ENCODE measurements at places on chromosomes 3 and 15. TPM values are rescaled to one million over a fixed set of nuclear protein-coding genes. Genes with fewer than 3 reads are reported as not detected.

DNA sequence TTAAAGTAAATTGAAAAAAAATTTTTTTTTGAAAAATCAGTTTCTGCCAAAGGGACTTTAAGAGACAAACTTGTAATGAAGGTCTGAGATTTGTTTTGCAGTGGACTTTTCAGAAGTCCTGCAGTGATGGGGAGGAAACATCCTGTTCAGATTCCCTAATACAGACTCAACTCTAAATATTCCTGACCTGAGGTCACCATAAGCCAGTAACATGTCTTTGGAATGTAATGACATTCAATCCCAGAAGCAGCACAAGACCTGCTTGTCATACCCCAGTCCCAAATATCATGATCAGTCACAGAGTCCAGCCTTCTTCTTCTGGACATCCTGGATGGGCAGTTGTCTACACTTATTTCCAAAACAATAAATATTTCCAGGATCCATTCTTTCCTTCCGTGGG, 53.6 kb downstream of the TMEM39A start:
- DNase-seq: no peak

The OCA2 gene
- total RNA-seq: not detected

DNA sequence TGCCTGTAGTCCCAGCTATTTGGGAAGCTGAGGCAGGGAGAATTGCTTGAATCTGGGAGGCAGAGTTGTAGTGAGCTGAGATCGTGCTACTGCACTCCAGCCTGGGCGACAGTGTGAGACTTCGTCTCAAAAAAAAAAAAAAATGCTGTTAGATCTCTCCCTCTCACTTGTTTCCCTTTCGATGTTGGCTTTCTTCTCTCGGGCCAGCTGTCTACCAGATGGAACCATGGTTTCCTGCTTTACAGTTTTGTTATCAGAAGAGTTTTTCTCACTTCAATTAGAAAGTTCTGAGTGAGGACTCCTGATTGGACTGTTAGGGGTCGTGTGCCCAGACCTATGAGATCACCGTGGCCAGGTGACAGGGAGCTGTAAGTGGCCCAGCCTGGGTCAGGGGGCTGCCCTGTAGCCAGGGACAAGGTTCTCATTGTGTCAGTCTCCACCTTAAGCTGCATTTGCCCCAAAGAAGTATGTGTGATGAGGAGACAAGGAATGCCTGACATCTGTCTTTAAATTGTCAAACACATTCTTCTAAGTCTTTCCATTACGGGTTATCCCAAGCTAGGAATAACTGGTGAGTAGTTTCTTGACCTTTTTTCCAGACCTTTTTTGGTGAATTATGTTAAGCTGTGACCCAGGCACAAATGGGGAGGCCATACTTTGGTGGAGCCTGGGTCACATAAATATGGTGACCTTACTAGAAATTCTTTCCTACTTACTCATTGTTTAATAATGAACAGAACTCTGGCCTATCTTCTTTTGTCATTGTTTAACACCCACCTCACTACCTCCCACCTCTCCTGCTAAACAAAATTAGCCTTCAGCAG, 25.2 kb downstream of the SNAPC5 start:
- DNase-seq: peak; percentile 30

GRCh38 chr3:42853739-42854302, 21.9 kb downstream of the CYP8B1 start:
- no peak for DNase-seq

The COL7A1 gene
- 0.93 TPM for total RNA-seq

GRCh38 chr3:171465763-171466162, 5.6 kb upstream of the TNIK start:
- no peak for DNase-seq

DNA sequence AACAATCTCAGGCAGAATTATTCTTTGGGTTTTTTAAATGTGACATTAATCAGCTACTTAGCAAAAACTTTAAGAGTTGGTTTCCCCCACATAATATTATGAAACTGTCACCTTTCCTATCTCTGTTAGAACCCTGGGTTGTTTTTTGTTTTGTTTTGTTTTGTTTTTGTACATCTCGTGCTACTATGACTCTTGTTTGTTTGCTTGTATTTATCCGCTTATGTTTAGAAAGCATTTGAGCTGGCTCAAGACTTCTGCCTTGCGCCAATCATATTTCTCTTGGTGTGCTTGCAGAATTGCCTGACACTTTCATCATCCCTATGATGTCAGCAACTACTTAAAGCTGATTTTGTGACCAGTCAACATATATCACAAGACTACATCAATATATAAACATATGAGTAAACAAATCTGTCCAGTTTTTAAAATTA, 116.9 kb downstream of the DCLK3 start:
- DNase-seq: no peak

- no peak for DNase-seq
These were observed 214.6 kb downstream of the KCNAB1 start for GRCh38 chr3:156334841-156335545.

The KNL1 gene
- total RNA-seq: 19.5 TPM

GRCh38 chr3:174193604-174194003, 665.5 kb upstream of the NAALADL2 start:
- no peak for DNase-seq

- no peak for DNase-seq
These were observed 41.1 kb upstream of the SRGAP3 start for GRCh38 chr3:9290566-9290965.

- DNase-seq: no peak
These were observed 83.1 kb upstream of the FNDC3B start for GRCh38 chr3:171956181-171956683.

The DUOXA1 gene
- not detected for total RNA-seq

GRCh38 chr15:62506217-62506805, 341.2 kb upstream of the C2CD4B start:
- no peak for DNase-seq

DNA sequence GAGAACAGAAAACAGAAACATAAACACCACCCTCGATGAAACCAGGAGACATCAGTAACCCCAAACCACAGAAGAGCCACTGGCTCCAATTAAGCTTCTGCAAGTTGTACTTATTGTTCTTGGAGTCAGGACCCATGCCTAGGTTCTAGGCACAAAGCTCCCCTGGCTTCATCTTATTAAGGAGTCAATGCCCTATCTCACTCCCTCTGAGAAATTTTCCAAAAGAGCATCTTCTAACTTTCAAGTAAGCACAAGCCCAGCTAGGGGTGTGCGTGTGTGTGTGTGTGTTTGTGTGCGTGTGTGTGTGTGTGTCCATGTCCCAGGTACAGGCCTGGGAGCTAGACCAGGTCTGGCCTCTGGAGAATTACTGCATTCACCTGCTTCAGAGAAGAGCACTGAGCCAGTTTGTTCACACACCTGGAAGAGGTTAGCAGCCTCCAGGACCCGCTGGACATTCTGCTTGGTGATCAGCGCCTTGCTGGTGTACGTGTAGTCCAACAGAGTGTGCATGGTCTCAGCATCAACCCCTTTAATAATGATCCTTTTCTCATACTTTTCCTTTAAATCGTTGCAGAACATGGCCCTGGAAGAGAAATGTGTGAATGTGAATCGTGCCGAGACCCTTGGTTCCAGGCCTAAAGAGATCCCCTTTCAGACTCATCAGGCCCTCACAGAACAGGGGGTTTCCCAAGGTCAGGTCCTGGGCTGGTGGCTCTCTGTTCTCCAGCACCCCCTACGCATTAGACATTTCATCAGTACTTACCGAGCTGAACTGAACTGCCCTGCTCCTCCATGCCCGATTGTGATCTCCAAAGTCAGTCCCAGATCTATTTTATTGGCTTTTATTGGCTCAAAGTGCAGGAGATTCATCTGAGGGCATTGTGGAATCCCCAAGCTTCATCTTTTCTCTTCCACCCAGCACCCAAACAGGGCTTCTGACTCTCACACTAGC, 27.8 kb downstream of the KLHL6 start:
- no peak for DNase-seq

DNA sequence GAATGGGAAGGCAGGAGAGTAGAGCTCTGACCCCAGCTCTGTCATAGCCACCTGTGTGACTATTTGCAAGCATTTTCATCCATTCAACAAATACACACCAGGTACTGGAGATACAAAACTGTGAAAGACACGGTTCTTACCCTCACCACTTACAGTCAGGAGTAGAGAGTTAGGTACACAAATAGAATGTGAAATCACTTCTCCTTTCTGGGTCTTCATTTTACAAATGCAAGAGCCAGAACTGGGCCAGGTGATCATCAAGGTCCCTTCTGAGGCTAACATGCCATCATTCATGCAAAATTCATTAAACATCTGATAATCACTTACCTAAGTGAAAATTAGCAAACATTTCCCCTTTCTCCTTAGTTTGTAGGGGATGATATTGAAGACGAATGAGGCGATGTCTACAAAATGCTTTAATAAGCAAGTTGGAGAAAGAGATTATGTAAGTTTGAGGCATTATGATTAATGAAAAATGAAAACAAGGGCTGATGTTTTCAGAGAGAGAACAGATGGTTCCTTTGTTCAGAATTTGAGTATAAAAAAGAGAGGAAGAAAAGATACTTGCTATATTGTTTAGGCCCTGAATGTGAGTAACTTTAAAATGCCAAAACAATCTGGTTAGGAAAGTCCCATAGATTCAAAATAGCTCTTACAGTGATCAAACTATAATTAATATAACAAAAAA, 88.6 kb downstream of the LPP start:
- no peak for DNase-seq

DNA sequence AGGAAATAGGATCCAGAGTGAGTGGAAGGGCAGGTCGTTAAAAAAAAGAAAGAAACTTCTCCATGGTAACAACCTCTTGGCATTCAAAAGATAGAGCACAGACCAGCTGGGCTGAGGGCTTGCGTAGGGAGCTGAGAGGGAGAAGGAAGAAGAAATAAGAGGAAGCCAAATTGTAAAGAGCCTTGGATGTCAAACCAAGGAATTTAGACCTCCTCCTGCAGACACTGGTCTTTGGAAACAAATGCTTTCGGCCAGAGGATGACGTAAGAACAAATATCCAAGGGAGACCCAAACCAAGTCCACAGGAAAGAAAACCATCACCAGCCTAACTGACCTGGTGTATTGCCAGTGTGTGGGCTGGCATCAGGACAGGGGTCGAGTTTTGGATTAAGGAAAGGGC, 155.2 kb downstream of the UACA start:
- no peak for DNase-seq

The ZNF774 gene
- total RNA-seq: 0.64 TPM

DNA sequence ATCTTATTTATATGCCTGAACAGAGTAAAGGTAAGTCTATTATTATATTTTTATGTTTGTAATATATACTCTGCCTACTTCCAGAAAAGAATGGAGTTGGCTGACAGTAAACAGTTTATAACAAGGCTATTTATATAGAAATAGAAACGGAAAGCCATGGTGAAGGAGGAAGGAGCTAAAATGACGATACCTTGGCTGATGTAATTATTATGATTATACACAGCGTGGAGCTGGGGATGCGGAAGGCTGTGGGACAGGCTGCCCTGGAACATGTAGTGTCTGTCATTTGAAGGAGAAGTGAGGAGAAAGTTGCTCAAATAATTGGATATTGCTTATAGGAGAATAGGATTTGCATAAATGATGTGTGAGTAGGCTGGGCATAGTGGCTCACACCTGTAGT, 37.8 kb downstream of the CEMIP start:
- DNase-seq: no peak

DNA sequence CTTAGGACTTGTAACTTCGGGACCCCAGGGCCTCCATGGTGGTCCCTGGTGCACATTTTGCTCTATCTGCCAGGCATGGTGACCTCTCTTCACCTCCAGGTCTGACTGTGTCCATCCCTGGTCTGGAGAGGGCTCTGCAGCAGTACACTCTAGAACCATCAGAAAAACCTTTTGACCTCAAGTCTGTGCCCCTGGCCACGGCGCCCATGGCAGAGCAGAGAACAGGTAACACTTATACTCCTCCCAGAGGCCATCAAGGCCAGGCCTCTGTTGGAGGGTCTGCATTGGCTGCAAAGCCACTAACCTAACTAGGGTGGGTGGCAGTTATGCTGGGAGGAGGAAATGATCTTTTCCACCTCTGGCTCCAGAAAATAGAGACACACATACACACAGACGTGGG, 10.3 kb upstream of the HMCES start:
- no peak for DNase-seq

- no peak for DNase-seq
These were observed 88.1 kb downstream of the ADAMTS9 start for GRCh38 chr3:64599651-64600050.

The MORC1 gene
- not detected for total RNA-seq

DNA sequence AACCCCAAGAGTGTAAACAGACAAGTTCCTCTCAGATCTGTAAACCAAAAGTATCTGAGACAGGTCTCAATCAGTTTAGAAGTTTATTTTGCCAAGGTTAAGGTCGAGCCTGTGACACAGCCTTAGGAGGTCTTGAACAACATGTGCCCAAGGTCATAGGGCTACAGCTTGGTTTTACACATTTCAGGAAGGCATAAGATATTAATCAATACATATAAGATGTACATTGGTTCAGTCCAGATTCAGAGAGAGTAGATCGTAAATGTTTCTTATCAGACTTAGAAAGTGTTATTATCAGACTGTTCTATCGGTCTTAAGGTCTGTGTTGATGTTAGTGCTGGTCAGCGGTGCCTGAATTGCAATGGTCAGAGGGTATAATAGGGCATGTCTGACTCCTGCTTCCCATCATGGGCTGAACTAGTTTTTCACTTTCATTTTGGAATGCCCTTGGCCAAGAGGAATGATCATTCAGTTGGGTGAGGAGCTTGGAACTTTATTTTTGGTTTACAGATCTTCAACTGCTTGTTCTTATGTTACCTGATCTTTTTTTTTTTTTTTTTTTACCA, 27.0 kb upstream of the MFGE8 start:
- no peak for DNase-seq

The SAMD7 gene
- total RNA-seq: not detected

The SERINC4 gene
- total RNA-seq: 0.20 TPM

DNA sequence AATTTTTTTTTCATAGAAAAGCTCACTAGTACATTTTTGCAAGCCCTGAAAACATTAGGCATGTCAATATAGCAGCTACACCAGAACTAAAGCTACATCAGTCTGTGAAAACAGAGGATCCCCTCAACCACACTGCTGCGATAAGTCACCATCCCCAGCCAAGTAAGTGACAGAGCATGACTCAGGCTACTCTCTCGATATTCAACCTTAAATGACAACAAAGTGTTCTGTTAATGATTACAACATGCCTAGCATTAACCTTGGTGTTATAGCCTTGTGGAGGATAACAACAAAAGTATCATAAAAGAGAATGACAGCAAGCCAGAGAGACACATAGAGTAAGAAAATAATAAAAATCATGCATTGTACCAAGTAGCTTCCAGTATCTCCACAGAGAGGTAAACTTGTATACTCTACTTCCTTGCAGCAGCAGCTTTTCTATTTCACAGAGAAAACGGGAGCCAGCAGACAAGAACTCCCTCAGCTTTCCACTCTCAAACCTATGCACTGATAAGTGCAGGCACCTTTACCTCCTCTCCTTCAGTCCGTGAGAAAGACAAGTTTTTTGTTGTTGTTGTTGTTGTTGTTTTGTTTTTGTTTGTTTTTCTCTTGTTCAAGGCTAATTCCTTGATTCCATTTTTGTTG, 76.6 kb downstream of the GBE1 start:
- DNase-seq: no peak

The ONECUT1 gene
- total RNA-seq: not detected

- no peak for DNase-seq
These were observed 497.0 kb upstream of the TBL1XR1 start for GRCh38 chr3:177694316-177694715.

GRCh38 chr3:75232216-75232615, 431.9 kb upstream of the FRG2C start:
- DNase-seq: no peak

All from CD8-positive, alpha-beta memory T cell (primary cell).